HL-60 (cell line): ENCODE measurements at places on chromosomes 3 and 15.

- no peak for DNase-seq
These were observed 1333.5 kb upstream of the CADM2 start for GRCh38 chr3:83625261-83625660.

DNA sequence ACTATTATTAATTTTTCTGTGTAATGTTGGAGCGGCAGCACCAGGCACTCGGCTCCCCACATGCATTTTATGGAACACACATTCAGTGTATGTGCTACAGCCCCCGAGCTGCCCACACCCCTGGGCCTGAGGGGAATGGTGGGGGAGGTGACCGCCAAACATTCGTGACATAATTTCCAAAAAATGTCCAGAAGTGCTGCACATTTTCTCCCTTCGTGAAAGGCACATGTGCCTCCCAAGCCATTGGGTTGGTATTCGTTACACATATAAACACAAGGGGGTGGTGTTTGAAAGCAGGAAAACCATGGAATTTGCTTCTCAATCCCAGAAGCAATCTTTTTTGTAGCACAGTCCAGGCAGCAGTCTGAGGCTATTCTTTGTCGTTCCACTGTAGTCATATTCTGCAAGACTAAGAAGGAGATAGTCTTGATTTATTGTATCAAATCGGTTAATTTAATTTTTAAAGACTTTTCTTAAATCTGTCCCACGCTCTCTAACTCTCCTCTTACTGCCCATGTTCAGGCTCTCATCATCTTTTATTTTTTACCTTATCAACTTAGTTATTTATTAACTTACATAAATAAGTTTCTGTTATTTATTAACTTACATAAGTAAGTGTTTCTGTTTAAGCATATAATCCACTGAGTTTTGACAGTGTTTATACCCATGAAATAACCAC, 39.2 kb upstream of the POLR2M start:
- DNase-seq, result no peak

GRCh38 chr3:77489216-77489615, 449.3 kb downstream of the ROBO2 start:
- DNase-seq, result no peak

- DNase-seq, result peak; percentile 44
These were observed 45.8 kb upstream of the SEC13 start for GRCh38 chr3:10366651-10367101.

DNA sequence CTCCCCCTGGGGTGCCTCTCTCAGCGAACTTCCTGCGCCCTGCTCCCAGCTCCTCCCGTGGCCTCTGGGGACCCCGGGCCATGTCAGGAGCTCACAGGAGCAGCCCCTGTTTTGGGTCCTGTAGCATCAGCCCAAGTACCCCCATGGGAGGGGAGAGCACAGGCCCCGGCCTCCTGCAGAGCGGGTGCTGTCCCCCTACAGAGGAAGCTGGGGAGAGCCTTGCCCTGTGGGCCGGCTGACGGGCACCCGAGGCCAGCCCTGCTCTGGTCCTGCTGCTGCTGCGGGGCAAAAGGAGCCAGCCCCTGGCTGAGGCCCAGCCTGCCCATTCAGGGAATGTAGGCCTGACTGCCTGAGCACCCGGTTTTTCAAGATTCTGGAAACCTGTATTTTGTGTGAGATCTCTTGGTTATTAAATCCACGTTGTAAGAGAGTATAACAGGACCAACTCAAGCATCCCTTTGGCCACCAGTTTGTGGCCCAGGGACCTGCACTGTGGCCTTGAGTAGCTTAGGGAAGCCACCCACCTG, 12.4 kb downstream of the PLXNA1 start:
- DNase-seq, result no peak

- DNase-seq, result no peak
These were observed 65.9 kb upstream of the TNIK start for GRCh38 chr3:171526146-171526545.

DNA sequence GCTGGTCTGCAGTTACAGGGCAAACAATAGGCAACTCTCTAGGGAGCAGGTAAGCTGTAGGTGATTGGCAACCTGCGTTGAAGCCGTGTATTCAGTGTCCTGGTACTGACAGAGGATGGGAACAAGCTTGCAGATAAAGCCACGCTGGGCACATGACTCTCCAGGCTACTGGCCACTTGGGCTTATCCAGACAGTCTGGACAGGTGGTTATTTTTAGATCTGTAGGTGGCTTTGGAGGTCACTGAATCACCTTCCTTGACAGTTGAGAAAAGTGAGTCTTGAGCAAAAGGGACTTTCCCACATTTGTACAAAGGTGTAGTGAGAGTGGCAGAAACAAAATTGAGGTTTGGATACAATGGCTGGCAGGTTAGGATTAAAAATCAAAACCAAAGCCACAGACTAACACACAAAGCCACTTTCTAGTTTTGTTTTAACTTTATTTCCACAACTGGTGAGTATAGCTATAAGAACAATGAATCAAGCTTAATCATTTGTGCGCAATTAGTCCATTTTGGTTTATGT, 22.3 kb upstream of the IL1RAP start:
- DNase-seq, result no peak

GRCh38 chr3:78257951-78258530, 1218.1 kb downstream of the ROBO2 start:
- DNase-seq, result no peak

GRCh38 chr15:80990955-80991354, 1.3 kb upstream of the MESD start:
- no peak for DNase-seq

- no peak for DNase-seq
These were observed 16.1 kb downstream of the POU1F1 start for GRCh38 chr3:87260270-87260669.

- no peak for DNase-seq
These were observed 646.4 kb upstream of the NR2F2 start for GRCh38 chr15:95684126-95684525.

DNA sequence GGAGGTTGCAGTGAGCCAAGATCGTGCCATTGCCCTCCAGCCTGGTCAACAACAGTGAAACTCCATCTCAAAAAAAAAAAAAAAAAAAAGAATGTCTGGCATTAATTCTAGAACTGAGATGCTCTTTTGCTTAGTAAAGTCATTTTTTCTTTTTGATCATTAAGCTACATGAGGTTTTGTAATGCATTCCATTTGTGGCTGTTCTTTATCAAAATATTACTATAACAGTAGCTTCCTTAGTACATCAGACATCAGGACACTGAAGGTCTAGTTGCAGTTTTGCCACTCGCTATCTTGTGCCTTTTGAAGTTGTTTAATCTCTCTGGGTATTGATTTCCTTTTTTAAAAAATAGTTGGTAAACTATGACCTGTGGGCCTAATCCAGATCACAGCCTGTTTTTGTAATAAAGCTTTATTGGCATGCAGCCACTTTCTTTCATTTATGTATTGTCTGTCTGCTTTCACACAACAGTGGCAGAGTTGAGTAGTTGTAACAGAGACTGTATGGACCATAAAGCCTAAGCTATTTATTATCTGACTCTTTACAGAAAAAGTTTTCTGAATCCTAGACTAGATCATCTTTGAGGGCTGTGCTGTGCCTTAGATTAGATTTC, 76.6 kb downstream of the SLC25A26 start:
- DNase-seq, result no peak

DNA sequence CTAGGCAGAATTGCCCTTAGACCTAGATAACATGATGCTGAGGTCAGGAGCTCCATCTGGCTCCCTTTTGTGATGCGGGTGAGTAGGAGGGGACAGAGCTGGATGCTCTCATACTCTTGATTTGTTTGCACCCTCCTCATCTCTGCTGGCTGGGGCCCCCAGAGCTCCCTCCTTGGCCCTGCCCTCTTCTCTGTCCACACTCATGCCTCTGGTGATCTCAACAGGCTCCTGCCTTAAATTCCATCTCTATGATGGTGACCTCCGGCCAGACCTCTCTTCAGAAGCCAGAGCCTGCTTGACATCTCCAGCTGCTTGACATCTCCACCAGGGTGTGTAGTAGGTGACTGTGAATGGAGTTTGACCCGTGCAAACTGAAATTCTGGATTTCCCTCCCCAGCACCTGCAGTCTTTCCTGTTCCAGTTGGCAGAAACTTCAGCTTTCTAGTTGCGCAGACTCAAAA, 4.3 kb upstream of the FGD5 start:
- no peak for DNase-seq

DNA sequence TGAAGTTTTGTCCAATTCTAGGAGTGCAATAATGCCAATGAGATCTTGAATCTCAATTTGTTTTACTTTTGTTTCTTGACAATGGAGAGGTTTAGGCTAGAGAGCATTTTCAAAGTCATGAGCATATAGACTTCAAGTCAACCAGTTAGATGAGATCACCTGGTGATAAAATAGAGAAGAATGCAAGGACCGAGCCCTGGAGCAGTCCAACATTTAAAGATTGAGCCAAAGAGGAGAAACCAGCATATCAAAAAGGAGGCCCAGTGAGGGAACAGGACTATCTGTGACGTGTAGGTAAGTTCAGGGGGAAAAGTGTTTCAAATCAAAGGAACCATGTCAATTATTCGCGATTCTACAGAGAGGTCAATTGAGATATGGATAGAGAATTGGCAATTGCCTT, 1.7 kb upstream of the PIAS1 start:
- no peak for DNase-seq

DNA sequence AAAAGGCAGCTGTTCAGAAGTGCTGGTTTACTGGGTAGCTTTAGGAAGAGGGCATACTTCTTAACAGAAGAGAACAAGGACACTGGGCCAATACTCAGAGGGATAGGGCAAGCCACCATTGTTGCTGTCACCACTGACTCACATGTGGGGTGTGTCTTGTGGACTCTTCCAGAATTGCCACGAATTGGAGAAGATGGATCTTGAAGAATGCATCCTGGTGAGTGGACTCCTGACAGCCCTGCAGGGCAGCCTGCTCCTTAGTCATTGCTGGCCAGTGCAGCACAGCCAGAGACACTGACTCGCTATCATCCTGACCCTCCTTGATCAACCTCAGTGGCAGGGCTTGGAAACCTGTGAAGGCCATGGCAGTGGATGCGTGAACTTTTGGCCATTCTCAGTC, 62.3 kb downstream of the UBP1 start:
- no peak for DNase-seq

DNA sequence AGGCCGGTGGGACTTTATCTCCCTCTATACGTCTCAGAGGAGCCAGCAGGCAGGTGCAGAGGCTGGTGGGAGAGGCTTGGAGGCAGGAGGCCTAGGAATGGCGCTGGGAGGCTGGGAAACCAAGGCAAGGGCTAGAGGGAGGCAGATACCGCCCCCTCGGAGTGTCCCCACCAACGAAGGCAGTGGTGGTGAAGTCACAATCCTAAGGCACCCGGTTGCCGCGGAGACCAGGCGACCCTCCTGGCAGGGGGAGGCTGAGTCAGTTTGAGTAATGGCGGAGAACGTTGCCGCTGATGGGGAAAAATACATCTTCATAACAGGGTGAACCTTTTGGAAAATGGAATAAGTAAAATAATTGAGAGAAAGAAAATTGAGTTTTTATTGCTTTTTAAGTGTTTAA, 29.9 kb upstream of the CACNA2D2 start:
- no peak for DNase-seq

GRCh38 chr3:125077864-125078263, 22.1 kb upstream of the HEG1 start:
- DNase-seq, result no peak

DNA sequence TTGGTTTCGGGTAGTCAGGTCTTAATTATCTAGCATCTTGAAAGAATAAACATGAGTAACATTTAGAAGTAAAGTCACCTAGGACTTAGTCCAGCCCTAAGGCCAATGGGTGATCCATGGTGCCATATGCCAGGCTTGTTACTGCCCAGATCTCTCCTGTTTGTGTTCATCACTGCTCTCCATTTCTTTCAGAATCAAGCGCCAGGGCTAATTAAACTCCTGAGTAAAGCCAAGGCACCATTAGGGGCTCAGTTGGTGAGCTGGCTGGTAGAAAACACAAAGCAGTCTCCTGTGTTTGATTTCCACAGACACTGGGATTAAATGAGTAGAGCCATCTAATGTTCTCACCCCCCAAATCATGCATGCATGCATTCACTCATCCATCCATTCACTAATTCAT, 11.3 kb downstream of the CYP19A1 start:
- no peak for DNase-seq

- DNase-seq, result no peak
These were observed 155.1 kb upstream of the FRMD4B start for GRCh38 chr3:69540706-69541581.

GRCh38 chr15:36632226-36632625, 52.8 kb downstream of the CDIN1 start:
- DNase-seq, result no peak

DNA sequence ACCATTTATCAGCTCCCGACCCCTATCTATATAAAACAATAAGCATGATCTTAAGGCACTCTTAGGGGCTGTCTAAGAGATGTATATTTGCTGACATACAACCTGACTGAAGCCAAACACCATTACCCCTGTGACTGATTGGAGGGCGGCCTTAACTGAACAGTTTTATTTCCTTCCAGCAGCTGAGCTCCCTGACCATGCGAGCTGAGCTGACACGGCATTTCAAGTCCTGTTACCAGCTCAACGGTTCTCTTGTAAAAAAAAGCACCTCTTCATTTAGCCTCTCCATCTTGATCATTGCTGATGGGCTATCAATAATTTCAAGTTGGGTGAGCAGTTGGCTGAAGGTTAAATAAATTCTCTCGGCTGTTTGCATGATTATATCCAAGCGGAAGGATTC, 33.4 kb upstream of the BNIP2 start:
- DNase-seq, result no peak

DNA sequence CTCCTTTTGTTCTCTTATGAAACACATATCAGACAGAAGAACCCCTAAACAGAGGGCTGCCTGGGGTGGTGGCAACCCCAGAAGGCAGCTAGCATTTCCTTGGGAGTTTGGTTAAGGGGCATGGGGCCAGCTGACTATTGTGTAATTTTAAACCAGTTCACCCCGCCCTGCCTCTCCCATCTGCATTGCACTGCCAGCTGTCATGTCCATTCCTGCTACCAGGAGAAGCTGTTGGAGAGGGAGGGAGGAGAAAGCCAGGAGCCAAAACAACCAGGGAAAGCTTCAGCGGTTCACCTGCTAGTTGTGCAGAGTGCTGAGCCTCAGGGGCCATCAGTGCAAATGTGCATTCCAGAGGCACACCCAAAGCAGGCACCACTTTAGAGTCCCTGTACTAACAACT, 47.6 kb upstream of the ATP1B3 start:
- peak; percentile 12 for DNase-seq

DNA sequence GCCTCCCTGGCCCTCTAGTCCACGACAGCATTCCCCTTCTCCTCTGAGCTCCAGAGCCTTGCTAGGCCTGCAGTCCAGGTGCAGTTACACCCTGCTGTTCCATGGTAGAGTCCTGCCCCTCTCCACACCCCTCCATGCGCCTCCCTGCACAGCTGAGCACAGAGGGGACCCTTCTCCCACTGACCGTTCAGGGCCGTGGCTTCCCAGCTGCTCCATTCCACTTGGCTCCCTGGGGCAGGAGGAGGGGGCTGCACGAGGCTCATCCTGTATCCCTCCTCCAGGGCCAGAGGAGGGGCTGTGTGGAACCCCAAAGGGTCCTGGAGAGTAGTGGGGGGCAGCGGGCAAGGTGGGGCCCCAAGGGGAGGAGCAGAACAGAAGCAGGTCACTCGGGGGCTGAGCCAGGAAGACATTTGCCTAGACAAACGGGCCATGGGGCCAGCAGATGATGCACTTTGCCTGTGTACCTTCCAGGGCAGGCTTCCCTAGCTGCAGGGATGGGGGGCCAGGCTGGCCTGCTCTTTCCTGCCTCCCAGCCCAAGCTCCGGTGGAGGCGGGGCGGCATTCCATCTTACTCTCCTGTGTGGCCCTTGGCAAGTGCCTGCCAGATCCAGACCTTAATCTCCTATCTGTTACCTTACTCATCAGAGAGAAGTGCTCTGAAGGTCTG, 20.7 kb upstream of the GOLGA6C start:
- no peak for DNase-seq
